ENCODE measurements at places on chromosomes 3 and 15.
A peak's percentile ranks its signal among the peaks of the same experiment; 100 is the strongest.

DNA sequence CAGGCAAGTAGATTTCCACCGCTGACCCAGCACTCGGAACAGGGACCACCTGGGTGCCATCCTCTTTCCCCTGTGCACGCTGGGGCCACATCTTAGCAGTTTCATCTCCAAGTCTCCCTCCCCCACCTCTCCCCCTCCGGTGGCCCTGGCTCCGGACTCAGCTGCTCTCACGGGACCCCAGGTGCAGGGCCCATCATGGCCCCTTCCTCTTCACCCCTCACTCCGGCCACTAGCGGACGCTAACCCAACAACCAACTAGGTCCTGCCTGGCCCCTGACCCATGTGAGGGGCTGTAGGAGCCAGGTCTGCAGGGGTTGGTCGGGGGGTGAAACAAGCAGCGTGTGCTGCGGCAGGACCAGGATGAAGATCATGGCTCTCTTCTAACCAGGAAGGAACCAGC is 31.3 kb upstream of the IQSEC1 start:
- DNase-seq: no peak

- DNase-seq: no peak
Measured at GRCh38 chr3:188546835-188547670, 393.1 kb downstream of the LPP start.

- DNase-seq: no peak
Measured at GRCh38 chr3:32360493-32360827, 31.2 kb upstream of the CMTM7 start.

DNA sequence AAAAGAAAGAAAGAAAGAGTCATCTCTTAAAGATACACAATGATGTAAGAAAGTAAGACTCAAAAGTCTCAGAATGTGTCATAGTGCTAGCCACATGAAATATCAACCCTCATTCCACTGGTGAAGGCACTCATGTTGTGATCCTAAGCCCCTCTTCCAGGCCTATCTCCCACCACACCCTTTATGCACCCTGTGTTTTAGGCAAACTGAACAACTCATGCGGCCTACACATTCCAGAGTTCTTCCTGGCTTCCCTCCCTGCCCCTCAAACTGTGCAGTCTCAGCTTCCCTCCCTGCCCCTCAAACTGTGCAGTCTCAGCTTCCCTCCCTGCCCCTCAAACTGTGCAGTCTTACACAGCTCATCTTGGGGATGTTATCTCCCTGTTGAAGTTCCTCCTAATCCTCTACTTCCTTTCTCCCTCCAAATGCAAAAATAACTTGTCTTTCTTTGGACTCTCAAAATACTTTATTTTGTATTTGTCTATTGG is 69.0 kb upstream of the FNDC3B start:
- DNase-seq: no peak

DNA sequence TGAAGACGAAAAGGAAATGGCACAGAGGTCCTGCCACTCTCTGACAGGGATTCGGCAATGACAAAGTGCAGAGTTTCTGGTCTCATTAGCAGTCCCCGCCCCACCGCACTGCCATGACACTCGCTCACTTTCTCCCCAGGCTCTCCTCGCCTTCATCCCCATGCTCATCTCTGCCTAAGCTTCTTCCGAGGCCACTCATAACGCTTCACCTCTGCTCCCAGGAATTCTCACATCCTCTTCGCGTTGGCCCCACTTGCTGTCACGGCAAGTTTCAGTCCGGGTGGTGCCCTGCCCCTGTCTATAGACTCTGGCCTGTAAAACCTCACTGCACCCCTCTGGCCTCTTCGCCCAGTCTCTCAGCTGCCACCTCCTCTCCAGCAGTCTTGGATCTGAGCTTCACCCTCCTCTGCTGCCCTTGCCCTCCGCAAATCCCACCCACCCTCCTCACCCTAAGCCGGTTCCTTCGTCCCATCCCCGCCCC is 654 bp downstream of the RUBCN start:
- DNase-seq: peak; percentile 38

GRCh38 chr15:43859546-43859945 is 32.7 kb downstream of the WDR76 start:
- no peak for DNase-seq

DNA sequence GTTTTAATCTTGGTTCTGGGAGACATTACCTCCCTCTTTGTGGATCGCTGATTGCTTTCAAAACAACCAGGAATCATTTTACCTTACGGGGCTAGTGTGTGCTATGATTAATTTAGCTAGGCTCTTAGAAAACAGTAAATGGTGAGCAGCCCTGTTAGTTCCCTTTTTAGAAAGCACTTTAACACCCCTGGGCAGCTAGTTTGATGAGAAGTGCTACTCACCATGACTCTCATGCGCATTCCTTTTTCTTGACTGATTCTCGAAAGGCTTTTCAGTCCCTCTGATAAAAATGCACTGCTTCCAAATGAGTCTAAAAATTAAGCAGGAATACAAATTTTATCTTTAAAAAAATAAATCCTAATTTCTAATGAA is 75.3 kb upstream of the LEKR1 start:
- no peak for DNase-seq

- DNase-seq: no peak
Measured at GRCh38 chr3:71559578-71560162, 23.9 kb downstream of the FOXP1 start.

- DNase-seq: no peak
Measured at GRCh38 chr3:115788921-115789470, 165.7 kb downstream of the GAP43 start.

DNA sequence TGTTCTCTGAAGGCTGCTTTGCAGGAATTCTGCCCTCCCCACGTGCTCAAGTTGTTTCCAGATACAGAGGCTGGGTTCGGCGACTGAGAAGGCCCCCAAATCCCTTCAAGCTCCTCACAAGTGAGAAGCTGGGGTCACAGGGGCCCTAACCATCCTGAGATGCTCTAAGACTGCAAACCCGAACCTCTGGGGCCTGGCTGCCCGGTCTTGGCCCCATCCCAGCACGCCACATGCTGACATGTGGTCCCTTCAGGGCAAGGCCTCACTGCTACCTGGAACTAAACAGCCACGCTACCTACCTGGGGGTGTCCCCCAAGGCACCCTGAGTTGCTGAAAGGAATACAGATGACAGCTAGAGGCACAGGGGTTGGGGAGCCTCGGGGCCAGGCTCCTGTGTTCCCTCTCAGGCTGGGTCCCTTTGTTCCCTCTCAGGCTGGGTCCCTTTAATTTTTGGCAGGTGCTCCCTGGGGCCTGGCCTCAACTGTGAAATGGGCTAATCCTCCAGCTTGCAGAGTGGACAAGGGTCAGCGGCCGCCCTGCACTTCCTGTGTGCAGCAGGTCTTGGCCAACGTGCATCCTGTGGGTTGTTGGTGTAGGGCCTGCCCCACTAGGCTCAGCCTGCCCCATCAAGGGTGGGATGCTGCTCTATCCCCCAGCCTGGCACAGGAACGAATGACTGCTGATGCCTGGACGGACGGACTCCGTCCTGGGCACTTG is 32.5 kb downstream of the KLHL25 start:
- no peak for DNase-seq

Measured in hematopoietic multipotent progenitor cell treated with erythropoietin and hydrocortisone succinate and interleukin-3 and kit ligand, for 8 days (in vitro differentiated cells).